ENCODE measurements at places on chromosomes 2 and 18.

GRCh38 chr2:37872192-37872750 is 52.8 kb upstream of the RMDN2 start:
- peaks cover 2% of the 10 kb centered on the region for H3K27me3 ChIP-seq
- DNase-seq, result no peak
- peaks cover 33% of the 10 kb centered on the region for H3K4me1 ChIP-seq
- H3K4me3 ChIP-seq, result peak overlapping the region; percentile 67
- no peaks in the 10 kb centered on the region for H3K36me3 ChIP-seq

DNA sequence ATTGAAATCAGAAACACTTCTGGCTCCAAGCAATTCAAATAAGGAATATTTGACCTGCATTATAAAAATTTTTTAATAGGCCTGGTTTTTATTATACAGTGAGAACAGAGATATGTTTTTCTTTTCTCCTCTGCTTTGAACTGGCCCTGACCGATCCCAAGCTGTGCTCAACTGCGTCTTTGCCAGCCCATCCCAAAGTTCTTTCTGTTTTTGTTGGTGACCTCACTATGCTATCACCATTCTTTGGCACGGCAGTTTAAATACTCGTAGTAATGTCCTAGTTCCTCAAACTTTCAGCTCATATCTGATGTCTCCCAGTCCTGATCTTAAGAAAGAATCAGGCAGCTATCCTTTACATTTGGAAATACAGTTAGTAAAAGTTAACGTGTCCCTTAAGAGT is 42.3 kb upstream of the NETO1 start:
- no peak overlapping the region for H3K4me3 ChIP-seq
- H3K4me1 ChIP-seq, result no peaks in the 10 kb centered on the region
- H3K27me3 ChIP-seq, result no peaks in the 10 kb centered on the region
- no peak overlapping the region for H3K27ac ChIP-seq
- DNase-seq, result no peak

- no peaks in the 10 kb centered on the region for H3K27me3 ChIP-seq
- peak; percentile 5 for DNase-seq
- no peaks in the 10 kb centered on the region for H3K36me3 ChIP-seq
These were observed 414.3 kb downstream of the ZNF804A start for GRCh38 chr2:185012643-185013042.

- H3K4me3 ChIP-seq, result no peak overlapping the region
- no peaks in the 10 kb centered on the region for H3K36me3 ChIP-seq
- peaks cover 9% of the 10 kb centered on the region for H3K27me3 ChIP-seq
- peak; percentile 11 for DNase-seq
These were observed 56.1 kb upstream of the C2orf15 start for GRCh38 chr2:99085421-99085820.
